ENCODE measurements at places on chromosomes 2 and 18.

DNA sequence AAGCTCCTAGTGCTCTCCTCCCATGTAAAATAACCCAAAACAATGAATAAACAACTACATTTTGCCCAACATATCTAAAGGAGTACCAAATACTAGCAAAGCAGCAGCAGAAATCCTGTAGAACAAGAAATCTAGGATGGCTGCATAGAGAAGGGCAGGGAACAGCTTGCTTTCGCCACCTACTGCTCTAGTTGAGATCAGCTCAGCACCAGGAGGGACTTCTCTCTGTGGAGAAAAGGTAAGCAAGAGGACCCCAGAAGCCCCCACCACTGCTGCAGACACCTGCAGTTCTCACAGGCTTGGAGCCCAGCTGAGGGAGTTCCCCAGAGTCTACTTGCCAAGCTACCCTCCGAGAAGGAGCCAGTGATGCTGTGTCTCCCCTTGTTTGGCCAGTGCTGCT, 243.0 kb upstream of the CHST9 start:
- no peak for DNase-seq

DNA sequence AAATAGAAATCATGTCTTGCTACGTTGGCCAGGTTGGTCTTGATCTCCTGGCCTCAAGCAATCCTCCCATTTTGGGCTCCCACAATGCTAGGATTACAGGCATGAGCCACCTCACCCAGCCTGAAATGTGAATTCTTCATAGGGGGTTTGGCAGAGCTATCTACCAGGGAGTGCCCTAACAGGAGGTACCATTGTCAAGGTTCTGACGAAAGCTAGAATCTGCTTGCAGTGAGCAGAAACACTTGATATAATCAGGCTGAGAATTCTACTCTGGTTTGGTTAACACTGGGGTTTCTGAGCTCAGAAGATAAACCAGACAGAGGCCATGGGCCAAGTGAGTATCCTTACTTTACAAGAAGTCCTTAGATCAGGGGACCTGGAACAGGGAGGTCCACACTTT, 7.2 kb upstream of the LAMA3 start:
- DNase-seq, result no peak

GRCh38 chr2:48380989-48381625, 148.8 kb upstream of the STON1 start:
- no peak for DNase-seq

- DNase-seq, result no peak
Observed at GRCh38 chr2:53964257-53964952, 6.4 kb downstream of the PSME4 start.

All from left renal cortex interstitium (tissue), 4 donors.